ENCODE measurements at places on chromosomes 6 and 20. TPM values are rescaled to one million over a fixed set of nuclear protein-coding genes. Genes with fewer than 3 reads are reported as not detected.

- DNase-seq, result no peak
These were observed 87.3 kb upstream of the SLC22A16 start for GRCh38 chr6:110563711-110564110.

- no peak for DNase-seq
These were observed 192.3 kb upstream of the THBS2 start for GRCh38 chr6:169445661-169446581.

Gene PPP1R3G
- 3.0 TPM for total RNA-seq

DNA sequence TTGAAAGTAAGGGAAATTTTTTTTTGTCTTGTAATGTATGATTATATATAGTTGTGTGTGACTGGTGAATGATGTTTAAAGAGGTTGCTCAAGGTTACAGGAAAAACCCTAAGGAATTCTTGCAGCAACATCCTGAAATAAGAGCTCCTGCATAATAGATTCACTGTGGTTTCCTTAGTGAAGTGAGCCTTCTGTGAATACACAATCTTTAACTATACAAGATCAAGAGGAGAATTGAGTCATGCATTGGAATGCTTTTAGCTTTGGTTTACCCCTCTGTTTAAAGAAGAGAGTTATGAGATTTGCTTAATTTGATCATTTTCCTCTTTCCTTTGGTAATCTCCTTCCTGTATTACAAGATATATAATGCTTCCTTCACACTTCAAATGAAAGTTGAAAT lies 141.6 kb upstream of the EYA4 start:
- DNase-seq, result no peak

Gene SAPCD1
- total RNA-seq, result 1.8 TPM

- no peak for DNase-seq
These were observed 35.1 kb upstream of the DUSP22 start for GRCh38 chr6:257031-257725.

DNA sequence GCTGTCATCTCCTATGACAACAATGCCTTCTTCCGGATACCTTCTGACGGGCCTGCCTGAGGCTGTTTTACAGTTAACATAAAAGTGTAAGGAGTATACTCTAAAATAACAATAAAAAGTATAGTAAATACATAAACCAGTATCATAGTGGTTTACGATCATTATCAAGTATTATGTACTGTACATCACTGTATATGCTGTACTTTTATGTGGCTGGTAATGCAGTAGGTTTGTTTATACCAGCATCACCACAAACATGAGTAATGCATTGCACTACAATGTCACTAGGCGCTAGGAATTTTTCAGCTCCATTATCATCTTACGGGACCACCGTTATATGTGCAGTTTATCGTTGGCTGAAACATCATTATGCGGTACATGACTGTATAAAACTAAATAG lies 76.5 kb downstream of the VEGFA start:
- no peak for DNase-seq
